Activated naive CD4-positive, alpha-beta T cell treated with Interleukin-2 at 50 U/mL for 16 hours (primary cell): ENCODE measurements at places on chromosomes 5 and 9.

DNA sequence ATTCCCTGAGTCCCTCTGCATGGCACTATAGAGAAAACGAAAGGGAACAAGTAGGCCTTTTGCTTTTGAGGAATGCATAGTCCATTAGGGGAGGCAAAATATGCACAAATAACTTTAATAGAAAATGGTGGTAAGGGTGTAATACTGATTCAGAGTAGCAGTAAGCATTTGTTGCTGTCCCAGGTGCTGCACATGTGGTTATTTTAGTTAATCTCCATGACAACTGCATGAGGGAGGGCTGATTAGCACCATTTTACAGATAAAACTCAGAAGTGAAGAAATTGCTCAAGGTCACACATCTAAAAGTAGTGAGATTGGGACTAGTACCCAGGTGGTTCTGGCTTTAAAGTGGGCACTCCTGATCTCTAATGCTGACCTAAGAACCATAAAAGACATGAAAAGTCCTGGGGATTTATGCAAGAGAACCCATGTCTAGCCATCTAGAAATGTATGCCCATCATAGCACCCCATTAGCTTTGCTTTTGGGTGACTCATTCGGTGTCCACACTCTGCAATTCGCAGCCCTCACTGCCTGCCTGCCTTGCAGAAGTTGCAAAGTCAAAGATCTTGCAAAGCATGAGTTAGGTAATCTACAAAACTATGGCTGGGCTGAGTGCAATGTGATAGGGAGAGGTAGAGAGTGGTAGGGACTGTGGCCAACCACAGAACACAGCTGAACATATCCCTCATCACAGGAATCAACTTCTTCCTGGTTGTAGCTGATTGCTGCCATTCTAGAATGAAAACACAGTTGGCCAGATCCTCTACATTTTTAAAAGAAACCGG is 195.2 kb downstream of the PTTG1 start:
- no peak for DNase-seq

GRCh38 chr5:177588413-177588909 is 3.5 kb upstream of the TMED9 start:
- DNase-seq, result peak; percentile 12

DNA sequence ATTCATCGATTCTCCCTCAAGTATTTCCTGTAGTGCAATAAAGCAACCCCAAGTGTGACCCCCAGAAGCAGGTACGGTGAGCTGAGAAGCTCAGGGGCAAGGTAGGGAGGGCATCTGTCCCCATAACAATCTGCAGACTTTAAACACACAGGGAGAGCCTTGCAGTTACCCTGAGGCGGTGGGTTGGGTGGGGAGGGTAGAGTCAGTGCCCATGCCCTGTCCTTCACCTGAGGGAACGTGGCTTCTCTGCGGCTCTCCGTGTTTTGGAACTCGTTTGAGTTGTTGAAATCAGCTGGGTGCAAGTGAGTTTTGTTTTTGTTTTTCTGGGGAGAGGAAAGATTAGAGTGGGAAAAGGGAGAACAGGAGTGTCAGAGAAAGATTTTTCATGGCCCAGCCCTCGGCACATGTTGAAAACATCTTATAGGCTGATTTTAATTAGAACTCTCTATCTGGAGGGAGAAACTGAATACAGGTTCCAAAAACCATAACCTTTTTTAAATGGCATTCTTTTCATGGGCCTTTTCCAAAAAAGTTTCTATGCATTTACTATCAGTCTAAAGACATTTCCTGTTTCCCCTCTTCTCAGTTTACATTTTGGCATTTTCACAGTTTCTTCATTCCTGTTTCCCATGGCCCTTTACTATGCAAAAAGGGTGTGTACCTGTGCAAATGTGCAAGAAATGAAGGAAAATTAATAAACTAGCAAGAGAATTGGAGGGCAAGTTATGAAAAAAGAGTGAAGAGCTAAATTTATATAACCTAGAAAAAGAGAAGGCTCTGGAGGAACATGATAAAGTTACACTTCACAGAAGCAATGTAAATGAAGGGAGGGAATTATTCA is 266.5 kb upstream of the VLDLR start:
- DNase-seq, result no peak

GRCh38 chr9:133973111-133973790 is 18.9 kb downstream of the VAV2 start:
- DNase-seq, result no peak

DNA sequence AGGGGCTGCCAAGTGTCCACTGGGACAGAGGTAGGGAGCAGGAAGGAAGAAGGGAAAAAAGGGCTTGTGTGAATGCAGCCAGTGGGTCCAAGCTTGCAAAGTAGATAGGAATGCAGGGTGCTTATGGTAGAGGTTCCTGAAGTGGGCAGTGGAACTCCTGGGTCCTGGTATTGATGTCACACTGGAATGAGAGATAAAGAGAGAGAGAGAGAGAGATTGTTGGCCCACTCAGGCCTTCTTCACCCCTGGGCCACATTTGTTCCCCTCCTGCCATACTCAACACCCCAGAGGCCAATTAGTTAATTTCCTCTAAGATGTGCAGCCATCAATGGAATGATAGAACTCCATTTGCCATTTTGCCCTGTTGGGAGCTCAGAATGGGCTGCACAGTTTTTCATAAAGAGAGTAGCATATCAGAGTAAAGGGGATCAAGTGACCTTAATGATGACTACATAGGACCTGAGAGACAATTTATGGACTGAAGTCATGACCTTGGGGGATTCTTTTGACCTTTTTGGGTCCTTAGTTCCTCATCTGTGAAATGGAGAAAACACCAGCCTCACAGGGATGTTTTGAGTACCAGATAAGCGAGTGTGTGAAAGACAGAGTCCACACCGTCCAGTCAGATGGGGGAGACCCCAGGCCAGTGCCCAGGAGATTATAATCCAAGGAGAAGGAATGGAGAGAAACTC is 52.9 kb downstream of the PPARGC1B start:
- no peak for DNase-seq

DNA sequence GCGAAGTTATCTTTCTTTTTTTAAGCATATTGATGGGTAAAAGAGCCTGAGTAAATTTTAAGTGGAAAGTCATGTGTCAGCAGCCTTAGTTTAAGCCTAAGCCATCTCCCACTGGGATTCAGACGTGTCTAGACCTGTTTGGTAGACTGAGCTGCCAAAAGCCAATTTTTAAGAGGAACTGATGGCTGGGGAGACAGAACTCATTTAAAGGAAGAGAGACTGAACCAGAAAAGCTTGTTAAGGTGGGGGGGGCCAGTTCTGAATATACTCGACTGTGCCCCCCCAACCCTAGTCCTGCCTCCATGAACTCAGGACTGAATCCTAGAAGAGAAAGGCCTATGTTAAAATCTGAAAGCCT is 58.3 kb upstream of the PLPP1 start:
- DNase-seq, result no peak

GRCh38 chr9:98949565-98949964 is 5.9 kb downstream of the COL15A1 start:
- no peak for DNase-seq

DNA sequence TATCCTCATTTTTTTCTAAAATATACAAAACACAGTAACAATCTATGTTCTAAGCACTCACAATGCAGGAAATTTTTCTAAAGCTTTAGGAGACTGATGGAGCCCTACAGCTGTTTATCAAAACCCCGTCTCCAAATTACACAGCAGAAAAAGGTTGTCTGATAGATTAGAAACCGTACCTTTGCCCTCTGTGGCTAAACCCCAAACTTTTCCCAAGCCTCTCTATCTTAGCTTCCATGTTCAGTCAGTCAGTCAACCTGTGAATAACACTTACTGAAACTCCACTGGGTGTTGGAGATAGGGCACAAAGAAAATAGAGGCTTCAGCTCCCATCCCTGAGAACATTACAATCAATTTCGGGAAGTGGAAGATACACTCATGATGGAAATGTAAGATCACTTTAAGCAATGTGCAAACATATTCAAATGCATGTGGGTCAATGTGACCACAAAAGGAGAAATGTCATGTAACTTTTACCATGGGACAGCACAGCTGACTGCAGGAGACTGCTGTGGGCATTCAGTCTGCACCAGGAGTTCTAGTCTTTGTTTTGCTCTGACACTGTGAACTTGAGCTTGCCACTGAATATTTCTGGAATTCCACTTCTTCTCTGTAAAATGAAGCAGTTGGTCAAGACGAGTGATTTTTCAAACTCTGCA is 279.5 kb upstream of the PIK3R1 start:
- DNase-seq, result no peak

DNA sequence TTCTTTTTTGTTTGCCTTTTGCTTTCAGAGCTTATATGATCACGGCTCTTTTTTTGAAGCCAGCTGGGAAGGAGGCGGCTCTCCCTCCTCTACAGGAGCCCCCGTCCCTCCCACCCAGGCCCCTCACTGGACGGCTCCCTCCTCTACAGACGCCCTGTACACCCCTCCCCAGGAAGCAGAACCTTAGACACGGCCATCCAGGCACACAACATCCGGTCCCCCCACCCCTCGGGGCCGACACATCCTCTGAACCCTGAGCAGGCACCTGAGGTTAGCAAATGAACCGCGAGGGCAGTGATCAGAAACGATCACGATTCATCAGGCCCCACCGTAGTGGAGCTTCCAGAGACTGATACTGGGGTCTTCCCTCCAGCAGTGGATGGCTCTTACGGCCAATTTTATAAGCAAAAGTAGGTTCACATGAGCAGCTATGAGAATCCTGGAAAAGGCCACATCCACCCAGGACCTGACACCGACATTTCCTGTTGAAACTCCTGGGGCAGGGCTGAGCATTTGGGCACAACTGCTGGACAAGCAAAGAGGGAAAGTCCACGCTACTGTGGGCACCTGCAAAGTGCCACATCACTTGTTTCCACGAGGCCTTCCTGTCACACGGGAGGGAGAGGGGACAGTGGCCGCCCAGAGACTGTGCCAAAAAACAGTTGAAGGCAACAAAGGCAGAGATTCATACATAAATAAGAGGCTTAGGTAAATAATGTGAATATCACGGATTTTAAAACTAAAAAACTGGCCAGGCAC is 78.9 kb downstream of the SEMA4D start:
- DNase-seq, result peak; percentile 74

GRCh38 chr9:27888661-27889295 is 315.5 kb upstream of the C9orf72 start:
- peak; percentile 24 for DNase-seq

DNA sequence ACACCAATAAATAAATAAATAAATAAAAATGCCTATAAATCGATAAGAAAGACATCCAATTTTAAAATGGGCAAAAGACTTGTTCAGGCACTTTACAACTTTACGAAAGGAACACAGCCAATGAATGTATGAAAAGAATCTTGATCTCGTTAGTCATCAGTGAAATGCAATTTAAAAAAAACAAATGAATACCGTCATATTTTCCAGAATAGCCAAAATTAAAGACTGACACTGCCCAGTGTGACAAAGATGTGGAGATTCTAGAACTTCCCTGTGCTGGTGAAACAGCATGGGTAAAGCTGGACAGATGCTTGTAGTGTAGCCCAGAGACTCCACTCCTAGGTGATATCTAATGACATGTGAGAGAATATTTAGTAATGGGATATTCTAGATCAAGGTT is 127.1 kb downstream of the GOLPH3 start:
- no peak for DNase-seq

GRCh38 chr5:141871870-141872269 is 6.3 kb downstream of the PCDH1 start:
- DNase-seq, result no peak

- DNase-seq, result peak; percentile 28
Observed at GRCh38 chr9:133048595-133048994, 13.2 kb upstream of the CEL start.

- no peak for DNase-seq
Observed at GRCh38 chr9:95574176-95574575, 57.4 kb upstream of the PTCH1 start.

DNA sequence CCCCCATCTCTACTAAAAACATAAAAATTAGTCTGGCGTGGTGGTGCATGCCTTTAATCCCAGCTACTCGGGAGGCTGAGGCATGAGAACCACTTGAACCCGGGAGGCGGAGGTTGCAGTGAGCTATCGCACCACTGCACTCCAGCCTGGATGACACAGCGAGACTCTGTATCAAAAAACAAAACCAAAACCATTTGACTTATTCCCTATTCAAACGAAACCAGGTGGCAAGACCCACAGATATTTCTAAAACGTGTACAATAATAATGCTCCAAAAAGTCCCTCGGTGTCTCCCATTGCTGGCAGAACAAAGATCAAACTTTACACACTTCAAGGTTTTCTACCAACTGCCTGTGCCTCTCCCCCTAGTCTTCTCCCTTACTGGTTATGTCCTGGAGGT is 29.8 kb downstream of the HMGCR start:
- no peak for DNase-seq

DNA sequence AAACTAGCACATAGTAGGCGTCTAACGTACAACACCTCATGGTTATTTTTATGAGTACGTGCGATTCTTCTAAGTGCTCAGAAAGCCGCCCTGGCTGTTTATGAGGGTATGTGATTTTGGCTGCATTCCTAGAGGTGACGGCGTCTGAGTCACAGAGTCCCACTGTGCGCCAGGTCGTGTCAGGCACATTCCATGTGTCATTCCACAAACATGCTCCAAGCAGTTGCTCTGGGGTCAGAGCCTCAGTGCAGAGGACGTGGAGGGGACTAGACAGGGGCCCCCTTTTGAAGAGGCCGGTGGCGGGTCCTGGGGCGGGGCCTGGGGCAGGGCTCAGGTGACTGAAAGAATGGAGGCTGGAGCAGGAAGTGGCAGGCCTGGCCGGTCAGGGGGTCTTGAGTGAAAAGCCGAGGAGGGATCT is 51.9 kb downstream of the NEK6 start:
- no peak for DNase-seq

- DNase-seq, result no peak
Observed at GRCh38 chr9:16561121-16561520, 309.3 kb downstream of the BNC2 start.

- no peak for DNase-seq
Observed at GRCh38 chr5:52772668-52773067, 15.0 kb upstream of the ITGA1 start.

DNA sequence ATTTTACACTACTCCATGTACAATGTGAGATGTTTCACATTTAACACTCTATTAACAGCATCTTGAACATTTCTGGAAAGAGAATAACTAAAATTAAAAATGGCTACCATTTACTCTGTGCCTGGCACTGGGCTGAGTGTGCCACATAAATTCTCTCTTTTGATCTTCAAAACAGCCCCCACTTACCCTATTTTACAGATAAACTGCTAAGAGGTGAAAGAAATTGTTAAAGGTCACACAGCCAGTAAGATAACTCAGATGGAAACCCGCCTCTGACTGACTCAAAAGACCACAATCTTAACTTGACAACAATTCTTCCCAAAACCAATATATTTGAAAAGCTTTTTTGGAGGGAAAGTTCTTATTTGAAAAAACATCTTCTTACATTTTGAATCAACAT is 97.3 kb downstream of the MAPKAP1 start:
- no peak for DNase-seq

GRCh38 chr5:169300468-169301385 is at the start of gene SLIT3:
TSS of gene SLIT3 (minus strand) at chr5:169301139. CDS start at chr5:169300709, 430 bp downstream.
- DNase-seq, result no peak

GRCh38 chr9:22039258-22039657 is 30.2 kb upstream of the CDKN2B start:
- DNase-seq, result no peak
